ENCODE measurements at places on chromosomes 4 and X.

- DNase-seq = no peak
Observed at GRCh38 chr4:141995056-141995455, 358.7 kb downstream of the IL15 start.

DNA sequence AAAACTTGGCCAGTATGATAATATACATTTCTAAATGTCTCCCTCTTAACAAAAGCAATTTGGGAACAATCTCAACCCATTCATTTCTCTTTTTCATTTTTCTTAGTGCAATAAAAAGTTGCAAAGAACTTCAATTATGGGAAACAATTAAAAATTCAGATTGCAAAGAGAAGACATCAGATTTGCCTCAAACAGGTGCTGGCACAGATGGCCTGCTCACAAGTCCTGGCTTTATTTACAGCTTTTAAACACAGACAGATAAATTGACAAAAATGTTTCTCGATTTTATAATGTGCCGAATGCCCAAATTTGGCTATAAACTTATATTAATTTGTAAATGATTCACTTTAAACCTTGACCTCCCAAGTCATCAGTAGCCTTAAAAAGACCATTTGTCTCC lies 28.7 kb downstream of the SLC4A4 start:
- no peak for DNase-seq

DNA sequence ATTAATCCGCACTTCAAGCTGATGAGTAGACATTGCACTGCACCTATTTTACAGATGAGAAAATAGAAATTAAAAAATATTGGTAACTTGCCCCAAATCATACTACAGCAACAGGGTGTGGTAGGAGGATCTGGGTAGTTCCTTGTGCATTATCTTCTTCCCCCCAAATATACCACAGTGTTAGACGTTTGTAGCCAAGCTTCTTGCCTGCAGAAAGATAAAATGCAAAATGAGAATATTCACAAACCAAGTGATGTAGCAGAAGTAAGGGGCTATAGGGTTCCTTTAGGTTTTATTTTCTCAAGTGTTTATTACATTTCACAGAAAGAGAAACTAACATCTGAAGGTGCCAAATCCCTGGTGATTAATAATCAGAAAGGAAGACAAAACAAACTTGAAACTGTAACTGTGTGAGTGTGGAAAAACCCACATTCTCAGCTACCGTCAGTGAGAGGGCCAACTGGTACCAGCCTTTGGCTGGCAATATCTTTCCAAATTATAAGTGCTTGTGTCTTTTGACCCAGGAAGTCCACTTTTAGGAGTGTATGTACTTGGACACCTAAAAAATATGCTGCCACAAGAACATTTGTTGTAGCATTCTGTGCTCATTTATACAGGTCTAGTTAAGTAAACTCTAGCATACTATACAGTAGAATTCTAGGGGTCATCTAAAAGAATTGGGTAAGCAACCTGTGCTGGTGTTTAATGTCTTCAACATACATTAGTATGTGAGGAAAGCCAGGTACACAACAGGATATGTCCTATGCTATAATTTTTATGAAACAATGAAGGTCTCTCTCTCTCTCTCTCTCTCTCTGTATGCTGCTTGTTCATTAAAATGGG lies 6.7 kb upstream of the CD38 start:
- DNase-seq = no peak

GRCh38 chrX:41596596-41596995 lies 92.2 kb upstream of the GPR34 start:
- DNase-seq = no peak

DNA sequence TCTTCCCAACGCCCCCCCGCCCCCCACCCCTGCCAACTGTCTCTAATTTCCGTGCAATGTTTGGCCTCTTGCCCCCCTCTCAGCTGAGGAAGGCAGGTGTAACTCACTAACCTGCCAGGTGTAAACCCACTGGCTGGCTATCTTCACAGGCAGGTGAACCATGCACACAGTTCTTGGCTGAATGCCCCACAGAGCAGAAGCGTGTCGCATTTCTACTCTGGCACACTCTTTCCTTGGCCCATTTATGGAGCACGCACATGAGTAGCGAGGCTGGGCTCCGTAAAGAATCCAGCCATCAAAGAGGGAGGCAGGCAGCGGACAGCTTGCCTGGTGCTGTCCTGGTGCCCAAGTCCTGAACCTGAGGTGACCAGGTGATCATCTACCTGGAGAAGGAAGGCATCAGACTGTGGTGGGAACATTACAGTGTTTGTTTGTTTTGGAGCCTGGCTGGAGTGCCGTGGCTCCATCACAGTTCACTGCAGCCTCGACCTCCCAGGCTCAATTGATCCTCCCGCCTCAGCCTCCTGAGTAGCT lies 39.2 kb upstream of the CRMP1 start:
- DNase-seq = no peak

DNA sequence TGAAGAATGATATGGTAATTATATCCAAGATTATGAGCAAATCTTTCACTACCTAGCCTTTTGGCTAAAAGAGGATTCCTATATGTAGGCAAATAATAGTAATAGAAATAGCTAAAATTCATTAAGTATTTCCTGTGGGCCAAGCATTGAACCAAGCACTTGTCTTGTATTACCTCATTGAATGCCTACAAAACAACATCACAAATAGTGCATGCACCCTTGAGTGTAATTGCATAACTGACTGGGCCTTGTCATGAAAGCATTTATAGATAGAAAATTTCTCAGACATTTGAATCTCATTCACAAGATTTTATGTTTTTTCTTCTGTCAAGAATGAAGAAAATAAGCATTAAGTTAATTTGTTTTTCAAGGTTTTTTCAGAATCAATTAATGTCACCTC lies 3.9 kb upstream of the HPGDS start:
- DNase-seq = no peak

GRCh38 chr4:94533405-94534223 lies 81.9 kb downstream of the PDLIM5 start:
- DNase-seq = no peak

DNA sequence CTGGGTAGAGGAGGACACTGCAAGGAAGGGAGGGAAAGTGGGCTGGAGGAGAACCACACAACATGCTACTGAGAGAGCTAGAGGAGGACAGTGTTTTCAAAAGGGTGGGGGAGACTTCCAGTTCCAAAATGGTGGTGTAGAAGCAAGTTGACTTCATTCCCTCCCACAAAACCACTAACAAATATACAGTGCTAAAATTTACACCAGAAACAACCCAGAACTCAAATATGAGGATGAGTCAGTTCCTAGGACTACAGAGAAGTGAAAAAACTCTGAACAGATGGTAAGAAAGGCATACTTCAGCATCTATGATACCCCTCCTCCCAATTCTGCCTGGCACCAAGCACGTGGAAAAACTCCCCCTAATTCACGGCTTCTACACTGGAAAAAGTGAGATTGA lies 9.8 kb downstream of the AADAT start:
- no peak for DNase-seq
